ENCODE measurements at places on chromosomes 7 and 10.

GRCh38 chr7:1999278-1999984 is 233.3 kb downstream of the MAD1L1 start:
- DNase-seq, result no peak

DNA sequence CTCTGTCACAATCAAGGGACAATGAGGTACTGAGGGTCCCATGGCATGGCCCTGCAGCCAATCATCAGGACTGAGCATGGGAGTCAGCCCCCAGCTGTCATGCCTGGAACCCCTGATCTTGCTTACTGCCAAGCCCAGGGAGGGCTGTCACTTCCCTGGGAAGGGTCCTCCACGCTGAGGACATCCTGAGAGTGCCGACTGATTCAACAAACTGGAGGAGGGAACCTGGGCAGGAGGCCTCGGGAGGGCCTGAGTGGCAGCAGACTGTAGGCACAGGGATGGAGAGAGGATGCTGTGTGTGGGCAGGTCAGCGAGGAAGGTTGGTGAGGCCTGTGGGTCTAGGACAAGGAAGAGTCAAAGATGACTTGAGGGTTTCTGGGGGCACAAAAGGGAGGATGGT is 154.3 kb downstream of the ZNF248 start:
- DNase-seq, result no peak

DNA sequence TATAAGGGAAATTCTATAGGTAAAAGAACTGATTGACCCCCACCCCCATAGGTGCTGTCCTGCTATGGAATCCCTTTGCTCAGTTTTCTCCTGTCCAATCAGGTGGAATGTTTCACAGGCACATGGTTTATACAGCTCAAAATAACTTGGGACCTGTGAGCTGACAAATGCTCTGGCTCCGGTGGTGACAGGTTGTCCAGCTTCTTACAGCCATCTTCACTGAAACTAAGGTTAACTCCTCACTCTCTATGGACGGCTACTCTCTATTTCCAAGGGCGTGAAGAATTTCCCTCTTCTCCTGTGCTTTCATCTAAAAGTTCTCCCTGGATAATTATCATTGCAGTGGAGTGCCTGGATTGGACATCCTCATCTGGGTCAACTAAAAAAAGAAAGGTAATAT is at the start of gene MYPN:
MYPN (plus strand) TSS at position 158 of the 400 bp plus-strand sequence. CDS start 11,951 bp downstream, outside the sequence.
- no peak for DNase-seq

DNA sequence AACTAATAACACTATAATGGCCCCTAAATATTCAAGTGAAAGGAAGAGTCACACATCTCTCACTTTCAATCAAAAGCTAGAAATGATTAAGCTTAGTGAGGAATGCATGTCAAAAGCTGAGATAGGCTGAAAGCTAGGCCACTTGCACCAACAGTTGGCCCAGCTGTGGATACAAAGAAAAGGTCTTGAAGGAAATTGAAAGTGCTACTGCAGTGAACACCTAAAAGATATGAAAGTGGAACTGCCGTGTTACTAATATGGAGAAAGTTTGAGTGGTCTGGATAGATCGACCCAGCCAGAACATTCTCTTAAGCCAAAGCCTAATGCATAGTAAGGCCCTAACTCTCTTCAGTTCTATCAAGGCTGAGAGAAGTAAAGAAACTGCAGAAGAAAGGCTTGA is 12.1 kb upstream of the SNX13 start:
- no peak for DNase-seq

GRCh38 chr10:47188156-47188555 is 111.8 kb upstream of the GDF10 start:
- DNase-seq, result no peak

GRCh38 chr7:40805361-40805760 is 670.6 kb downstream of the SUGCT start:
- no peak for DNase-seq

DNA sequence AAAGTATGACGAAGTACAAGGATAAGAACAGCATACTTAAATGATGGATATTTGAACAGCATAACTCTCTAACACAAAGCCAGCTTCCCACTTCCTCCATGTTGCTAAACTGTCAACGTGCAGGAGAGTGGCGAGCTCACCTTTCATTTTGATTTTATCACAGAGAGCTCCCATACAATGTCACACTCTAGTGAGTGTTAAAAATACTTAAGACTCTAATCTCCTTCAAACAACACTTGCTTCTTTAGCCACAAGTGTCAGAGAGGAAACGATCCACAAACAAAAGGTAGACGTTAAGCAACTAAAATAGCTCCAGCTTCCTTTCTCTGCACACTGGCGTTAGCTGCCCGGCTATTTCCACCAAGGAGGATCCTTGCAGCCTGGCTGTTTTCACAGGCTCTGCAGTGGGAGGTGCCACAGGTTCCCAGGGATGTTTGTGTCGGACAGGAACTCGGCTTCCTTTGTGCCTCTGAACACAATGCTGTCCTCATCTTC is 194.6 kb downstream of the COBL start:
- DNase-seq, result no peak

GRCh38 chr10:132849546-132850031 is 63.6 kb upstream of the NKX6-2 start:
- DNase-seq, result no peak

- no peak for DNase-seq
Measured at GRCh38 chr10:52757773-52758172, 14.8 kb downstream of the MBL2 start.

DNA sequence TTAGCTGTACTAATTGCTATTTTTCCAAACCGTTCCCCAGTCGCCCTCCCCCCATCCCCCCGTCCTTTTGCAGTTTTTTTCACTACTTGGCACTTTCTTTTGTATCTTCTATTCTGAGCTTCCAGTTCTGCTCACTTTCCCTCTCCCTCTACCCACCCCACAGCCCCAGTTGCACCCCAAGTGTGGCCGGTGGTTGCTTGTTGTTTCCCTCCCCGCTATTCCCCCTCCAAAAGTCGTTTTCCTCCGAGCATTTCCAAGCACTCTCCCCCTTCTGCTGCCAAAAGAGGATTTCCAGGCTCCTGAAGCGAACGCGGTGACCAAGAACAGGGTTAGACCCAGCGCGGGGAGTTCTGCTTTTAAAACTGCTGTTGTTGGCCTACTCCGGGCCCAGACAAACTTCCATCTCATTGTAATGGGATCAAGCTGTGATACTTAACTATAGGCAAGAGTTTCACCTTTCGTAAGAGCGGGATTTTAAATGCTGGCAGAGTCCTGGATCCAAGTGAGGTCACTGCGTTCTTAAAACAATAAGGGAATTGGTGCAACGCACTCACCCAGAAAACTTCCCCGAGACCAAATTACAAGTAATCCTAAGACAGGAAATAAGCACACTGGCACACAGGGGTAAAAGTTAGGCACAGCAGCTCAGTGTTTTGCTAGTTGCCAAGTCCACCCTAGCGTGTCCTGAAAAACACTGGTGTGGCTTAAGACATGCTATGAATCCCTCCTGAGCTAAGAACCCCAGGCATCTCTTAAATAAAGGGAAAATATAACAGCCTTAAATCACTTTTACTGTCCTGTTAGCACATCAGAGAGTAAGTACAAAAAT is 1.5 kb upstream of the RGS10 start:
- peak; percentile 23 for DNase-seq

GRCh38 chr7:37287131-37287855 is 161.4 kb downstream of the ELMO1 start:
- DNase-seq, result no peak

- DNase-seq, result no peak
Measured at GRCh38 chr10:69516316-69516715, 56.9 kb downstream of the NEUROG3 start.

- DNase-seq, result no peak
Measured at GRCh38 chr10:128642502-128642901, 516.3 kb upstream of the MKI67 start.

- no peak for DNase-seq
Measured at GRCh38 chr10:73796766-73797165, 11.4 kb downstream of the ZSWIM8 start.

- DNase-seq, result no peak
Measured at GRCh38 chr7:139936760-139937310, 107.8 kb downstream of the TBXAS1 start.

GRCh38 chr10:30770816-30771215 is 141.3 kb upstream of the LYZL2 start:
- no peak for DNase-seq

DNA sequence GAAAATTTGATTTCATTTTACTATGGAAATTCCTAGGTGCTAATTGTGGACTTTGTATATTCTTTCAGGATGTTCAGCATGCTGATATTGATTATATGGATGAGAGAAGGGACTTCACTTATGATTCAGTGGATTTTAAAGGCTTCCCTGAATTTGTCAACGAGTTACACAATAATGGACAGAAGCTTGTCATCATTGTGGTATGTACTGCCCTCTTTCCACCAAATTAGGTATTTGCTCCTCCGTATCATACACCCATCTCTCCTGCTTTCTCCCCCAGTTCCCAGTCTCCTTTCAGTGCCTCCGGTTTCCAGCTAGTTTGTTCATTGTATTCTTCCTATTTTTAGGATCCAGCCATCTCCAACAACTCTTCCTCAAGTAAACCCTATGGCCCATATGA is 34.6 kb downstream of the MGAM start:
- no peak for DNase-seq

- peak; percentile 59 for DNase-seq
Measured at GRCh38 chr7:38452681-38453108, 178.5 kb downstream of the AMPH start.

DNA sequence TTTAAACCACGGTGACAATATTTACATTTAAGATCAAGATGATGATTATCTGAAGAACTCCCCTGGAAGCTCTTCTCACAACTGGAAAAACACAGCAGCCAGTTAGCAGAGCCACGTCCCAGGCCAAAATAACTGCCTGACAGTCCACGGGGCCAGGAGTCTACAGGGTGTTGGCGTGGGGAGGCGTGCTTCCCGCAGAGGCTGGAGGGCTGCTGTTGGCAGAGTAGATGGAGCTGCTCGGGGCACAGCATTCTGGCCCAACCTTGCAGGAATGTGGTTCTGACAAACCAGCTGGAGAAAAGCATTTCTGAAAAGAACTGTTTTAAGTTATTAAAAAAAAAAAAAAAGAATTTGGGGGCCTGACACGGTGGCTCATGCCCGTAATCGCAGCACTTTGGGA is 177.9 kb downstream of the EBF3 start:
- no peak for DNase-seq

DNA sequence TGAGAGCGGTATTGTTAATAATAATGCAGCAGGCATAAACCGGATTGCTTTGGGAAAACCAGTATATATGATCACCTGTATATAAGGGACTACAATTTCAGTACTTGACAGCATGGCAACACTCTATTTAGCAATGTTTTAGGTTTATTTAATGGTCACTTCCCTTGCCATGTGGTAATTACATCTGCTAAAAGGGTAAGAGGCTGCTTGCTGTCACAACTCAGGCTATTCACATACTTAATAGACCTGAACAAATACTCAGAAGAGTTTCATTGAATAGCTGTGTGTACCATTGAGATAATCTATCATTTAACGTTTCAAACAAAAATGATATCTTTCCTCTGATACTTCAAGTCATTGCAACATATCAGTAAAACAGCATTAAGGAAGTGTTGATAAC is 90.1 kb downstream of the PCDH15 start:
- DNase-seq, result no peak

- DNase-seq, result no peak
Measured at GRCh38 chr10:17725703-17726102, 26.3 kb upstream of the TMEM236 start.

GRCh38 chr7:82275342-82275741 is 168.2 kb downstream of the CACNA2D1 start:
- DNase-seq, result no peak

DNA sequence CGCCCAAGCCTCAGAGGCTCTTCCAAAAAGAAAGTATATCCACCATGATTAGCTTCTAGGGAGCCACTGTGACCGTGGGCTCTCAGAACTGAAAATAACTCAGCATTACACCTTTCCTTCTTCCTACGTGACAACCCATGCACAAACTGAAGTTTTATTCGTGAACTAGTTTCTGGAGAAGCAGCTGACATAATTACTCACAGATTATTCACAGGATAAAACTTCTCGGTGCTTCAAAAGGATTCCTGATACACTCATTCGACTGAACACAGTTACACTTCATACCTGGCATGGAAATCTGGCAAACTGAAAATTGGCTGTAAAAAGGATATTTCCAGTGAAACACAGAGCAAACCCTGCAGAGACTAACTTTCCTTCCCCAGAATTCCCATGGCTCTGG is 139.2 kb upstream of the PTER start:
- no peak for DNase-seq

DNA sequence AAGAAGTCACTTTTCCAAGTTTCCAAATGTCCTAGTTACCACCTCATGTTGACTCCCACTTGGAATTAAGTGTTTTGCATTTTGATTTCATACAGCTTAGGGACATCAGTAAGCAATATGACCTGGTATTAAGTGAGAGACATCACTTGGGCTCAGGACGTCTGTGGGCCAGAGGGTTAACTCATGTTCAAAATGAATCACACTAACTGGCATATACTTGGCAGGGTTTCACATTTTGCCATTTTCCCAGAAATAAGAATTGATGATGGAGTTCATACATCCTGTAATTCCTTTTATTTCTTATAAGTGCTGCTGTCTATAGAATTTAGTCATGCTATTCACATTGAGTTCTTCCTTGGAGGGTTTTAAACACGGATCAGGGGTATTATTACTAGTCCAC is 516.5 kb downstream of the PHTF2 start:
- DNase-seq, result no peak

DNA sequence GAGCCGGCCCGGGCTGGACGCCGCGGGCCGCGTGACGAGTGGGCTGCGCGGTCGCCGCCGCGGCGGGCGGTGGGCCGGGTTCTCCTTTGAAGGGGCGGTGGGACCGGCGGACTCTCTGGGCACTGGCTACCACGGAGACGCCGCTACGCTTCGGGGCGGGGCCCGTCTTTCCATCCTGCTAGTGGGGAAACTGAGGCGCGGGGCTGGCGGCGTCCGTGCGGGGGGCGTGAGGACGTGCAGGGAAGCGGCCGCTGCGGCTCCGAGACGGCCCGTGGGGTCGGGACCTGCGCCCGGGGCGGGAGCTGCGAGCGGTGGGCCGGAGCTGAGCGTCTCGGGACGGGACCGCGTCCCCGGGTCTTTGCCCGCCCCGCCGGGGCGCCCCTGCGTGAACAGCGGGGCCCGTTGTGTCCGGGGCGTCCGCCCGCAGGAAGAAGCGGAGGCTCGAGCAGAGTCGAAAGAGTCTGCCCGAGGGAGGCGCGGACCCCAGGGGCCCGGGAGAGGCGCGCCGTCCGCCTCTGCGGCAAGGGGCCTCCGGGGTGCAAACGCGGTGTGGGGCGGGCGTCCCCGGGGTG is 548 bp upstream of the BNIP3 start:
- DNase-seq, result no peak

- no peak for DNase-seq
Measured at GRCh38 chr7:7519056-7519455, 16.6 kb downstream of the COL28A1 start.

DNA sequence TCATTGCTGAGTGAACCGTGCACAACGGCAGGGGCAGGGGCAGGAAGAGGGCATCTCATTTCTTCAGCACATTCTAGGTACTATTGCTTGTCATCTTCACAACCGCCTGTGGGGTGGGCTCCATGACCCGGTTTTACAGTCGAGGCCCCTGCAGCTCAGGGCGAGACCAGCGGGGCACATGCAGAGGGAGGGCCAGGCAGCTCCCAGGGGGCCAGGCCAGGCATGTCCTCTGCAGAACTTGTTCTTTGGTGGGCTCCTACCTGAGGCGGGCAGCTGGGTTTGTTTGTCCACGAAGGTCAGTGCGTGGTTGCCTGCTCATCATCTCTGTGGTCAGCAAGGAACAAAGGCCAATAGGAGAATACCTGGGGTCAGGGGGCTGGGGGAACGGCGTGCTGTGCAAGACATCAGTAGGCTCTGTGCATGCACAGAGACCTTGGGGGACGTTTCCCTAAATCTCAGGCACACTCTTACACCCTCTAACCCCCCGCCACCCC is 75.1 kb upstream of the LEP start:
- DNase-seq, result no peak

- no peak for DNase-seq
Measured at GRCh38 chr7:31892099-31892829, 177.9 kb downstream of the PDE1C start.

Measured in fibroblast of skin of left quadriceps (primary cell).